LNCaP clone FGC (cell line): ENCODE measurements at places on chromosomes 12 and 14.

- DNase-seq = no peak
Observed at GRCh38 chr12:56286044-56286830, 13.9 kb downstream of the CS start.

DNA sequence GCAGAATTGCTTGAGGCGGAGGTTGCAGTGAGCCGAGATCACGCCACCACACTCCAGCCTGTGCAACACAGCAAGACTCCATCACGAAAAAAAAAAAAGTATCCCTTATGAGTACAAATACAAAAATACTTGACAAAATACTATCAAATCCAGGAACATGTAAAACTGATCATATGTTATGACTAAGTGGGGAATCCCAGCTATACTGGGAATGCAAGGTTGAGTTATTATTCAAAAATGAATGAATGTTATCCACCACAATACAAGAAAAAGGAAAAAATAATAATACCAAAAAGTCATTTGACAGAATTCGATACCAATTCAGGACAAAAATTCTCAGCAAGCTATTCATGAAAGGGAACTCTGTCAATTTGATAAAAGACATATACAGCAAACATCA lies 32.6 kb downstream of the MOK start:
- no peak for DNase-seq

DNA sequence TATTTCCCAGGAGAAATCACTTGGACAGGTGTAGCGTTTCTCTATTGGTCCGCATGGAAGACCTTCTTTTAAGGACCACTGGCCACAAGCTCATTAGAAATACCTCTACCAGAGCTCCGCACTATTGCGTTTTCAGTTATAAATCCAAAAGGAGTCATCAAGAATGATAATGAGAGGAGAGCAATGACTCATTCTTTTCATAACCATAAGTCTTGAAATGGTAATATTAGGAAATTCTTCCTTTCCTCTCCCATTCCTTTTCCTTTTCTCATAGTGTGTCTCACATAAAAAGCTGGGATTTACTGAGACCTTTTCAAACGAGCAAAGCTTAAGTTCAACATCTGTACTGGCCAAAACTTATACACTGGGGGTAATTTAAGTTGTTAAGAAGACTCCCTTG lies 215.7 kb downstream of the CPNE8 start:
- DNase-seq = no peak

GRCh38 chr12:3744229-3744901 lies 8.5 kb downstream of the CRACR2A start:
- no peak for DNase-seq

GRCh38 chr12:11734580-11735180 lies 85.2 kb downstream of the ETV6 start:
- no peak for DNase-seq

- no peak for DNase-seq
Observed at GRCh38 chr12:62625228-62625627, 158.6 kb downstream of the MON2 start.

DNA sequence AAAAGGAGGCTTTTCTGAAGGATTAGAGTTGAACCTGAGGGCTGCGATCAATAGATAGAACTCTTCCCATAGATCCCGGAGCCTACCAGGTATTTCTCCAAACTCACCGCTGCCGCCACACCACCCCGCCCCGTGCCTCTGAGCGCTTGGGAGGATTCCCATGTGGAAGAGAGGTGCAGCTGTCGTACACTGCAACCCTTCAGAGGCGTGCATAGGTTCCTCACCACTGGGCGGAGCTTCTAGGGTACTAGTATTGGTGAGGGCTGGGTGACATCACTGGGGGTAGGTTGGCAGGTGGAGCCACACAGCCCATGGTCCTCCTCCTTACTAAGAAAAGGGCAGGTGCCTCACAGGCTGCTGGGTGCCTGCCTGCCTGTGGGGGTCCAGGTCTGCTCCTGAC lies 127.0 kb downstream of the TSPAN9 start:
- DNase-seq = no peak

DNA sequence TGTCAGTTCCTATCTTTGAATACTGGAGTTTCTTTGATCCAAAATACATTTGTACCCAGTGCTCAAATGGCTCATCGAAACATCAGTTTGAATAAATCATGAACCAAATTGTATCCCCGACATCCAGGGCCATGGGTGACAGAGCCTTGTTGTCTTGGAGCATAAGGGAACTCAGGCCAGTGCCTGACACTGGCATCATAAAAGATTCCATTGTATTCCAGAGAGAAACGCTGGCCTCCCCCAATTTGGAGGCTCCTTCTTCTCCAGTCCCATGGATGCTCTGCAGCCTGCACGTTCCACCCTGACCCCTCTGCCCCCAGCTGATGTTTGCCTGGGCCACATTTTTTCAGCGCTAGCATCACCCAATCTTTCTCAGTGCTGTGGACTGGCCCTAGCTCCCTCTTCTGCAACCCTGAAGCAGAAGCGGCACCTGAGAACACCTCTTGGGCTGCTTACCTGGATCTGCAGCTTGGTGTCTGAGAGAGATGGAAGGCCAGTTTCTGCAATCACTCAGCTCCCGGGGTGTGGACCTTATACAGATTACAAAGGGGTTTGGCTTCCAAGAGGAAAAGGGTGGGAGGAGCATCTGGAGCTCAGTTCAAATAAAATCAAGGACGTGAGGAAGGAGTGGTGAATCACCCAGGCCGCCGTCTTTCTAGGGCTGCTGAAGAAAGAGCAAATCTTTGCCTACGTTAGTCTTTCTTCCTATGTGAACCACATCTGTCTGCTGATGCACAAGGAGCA lies at the start of gene RNASE1:
RNASE1 (minus strand) TSS at position 504 of the 744 bp plus-strand sequence. CDS start 776 bp downstream, outside the sequence.
- no peak for DNase-seq

- DNase-seq = no peak
Observed at GRCh38 chr14:79373451-79373850, 837.9 kb downstream of the DIO2 start.

GRCh38 chr12:5648692-5649359 lies 216.9 kb downstream of the NTF3 start:
- peak; percentile 10 for DNase-seq

DNA sequence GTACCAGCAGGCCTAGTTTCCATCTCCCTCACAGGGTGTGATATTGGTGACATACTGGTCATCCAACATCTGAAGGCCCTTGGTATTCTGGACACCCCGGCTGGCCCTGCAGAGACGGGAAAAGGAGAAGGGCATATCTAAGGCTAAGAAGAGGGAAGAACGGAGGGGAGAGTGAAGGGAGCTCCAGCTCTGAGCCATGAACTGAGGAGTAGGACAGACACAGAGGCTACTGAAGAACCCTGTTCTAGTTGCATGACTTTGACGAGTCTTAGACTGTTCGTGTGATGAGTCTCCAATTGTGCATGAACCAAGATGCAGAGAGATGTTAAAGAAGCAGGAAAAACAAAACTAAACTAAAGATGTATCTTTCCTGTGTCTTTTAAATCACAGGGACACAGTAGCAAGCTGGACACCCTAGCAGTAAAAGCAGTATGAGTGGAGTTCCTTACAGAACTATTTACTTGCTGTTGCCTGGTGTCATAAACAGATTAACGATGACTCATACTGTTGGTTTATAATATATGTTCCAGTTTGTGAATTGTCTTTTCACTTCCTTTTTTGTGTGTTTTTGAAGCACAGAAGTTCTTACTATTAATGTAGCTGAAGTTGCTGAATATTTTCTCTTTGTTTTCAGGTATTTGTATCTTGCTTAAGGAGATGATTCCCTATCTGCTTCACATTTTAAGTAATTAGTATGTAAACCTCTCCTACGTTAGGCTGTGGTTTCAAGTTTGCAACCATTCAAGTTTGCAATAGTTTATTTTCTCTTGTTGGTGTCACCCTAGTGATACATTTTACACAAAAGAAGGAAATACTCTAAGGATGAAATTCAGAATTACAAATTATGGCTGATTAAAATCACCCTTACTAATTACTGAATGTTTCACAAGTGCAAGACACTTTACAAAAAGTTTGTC lies 15.7 kb downstream of the FAR2 start:
- DNase-seq = no peak

DNA sequence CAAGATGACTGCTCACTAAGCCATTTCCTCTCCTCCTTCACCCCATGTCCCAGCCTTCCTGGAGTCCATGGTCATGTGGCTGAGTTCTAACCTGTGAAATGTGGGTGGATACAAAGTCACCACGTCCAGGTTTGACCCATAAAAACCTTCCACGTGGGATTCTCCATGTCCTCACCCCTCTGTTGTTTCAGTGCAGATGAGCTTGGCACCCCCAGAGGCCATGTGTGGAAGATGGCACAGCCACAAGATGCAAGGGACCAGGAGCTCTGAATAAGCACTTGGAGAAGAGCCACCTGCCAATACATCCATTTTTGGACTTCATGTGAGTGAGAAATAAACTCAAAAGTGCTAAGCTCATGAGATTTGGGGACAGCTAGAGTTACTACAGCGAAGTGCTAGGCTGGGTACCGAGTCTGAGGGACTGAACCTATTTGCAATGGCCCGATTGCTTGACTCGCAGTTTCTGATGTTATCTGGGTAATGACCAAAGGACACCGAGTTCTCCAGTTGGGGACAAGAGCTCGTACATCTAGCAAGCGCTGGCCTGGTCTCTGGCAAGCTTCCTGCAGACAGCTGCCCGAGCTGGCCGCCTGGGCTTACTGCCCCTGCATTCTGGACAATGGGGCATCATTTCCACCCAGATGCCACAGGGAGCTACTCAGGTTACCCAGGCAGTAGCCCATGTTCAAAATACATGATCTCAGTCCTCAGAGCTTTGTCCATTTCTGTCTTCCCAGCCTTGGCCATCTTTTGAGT lies 7.7 kb upstream of the SLC24A4 start:
- DNase-seq = no peak

DNA sequence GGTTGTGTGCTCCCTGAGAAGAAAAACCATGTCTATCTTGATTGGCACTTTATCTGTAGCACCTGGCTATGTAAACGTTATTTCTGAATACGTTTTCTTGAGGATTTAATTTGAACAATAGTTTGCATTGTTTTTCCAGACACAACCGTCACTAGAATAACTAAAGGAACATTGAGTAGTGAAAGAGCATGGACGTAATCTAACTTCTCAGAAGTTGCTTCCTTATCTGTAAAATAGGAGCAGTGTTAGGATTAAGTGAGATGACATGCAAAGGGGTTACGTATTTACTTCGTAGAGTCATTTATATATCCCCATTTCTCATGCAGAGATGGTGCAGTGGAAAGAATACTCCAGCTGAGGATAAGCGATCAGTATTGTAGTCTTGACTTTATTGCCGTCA lies 8.1 kb downstream of the AEBP2 start:
- no peak for DNase-seq

DNA sequence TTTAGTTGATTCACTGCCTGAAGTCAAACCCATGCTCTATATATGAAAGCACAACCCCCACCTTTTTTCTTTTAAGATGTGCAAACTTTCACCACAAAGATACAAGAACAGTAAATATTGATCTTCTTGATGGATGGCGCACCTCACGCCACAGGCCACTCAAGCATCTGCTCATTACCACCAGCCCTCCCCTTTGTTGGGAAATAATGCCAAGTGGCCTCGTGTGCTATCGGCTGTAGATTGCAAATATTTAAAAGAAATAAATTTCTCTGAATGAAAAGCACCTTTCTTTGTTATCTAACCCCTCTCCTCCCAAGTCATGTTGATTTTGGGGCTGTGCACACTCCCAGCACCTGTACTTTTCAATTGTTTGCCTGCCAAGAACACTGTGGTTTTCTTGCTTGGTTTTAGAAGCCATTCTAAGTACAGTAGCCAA lies 122.7 kb downstream of the C12orf42 start:
- peak; percentile 95 for DNase-seq
